ENCODE measurements at places on chromosomes 4 and X. TPM values are rescaled to one million over a fixed set of nuclear protein-coding genes. Genes with fewer than 3 reads are reported as not detected.

DNA sequence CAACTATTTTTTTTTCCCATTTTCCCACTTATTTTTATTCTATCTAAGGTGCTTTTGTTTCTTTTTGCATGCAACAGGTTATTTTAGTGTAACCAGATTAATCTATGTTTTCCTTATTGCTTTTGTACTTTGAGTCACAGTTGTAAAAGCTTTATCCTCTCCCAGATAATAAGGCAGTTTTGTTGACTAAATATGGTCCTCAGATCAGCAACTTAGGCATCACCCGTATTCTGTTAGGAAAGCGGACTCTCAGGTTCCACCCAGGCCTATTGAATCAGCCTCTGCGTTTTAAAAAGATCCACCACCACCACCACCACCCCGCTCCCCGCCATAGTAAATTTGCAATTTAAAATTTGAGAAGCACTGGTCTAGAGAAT lies 58.6 kb upstream of the USP9X start:
- H3K36me3 ChIP-seq = no peaks in the 10 kb centered on the region
- H3K4me3 ChIP-seq = no peak overlapping the region
- H3K4me1 ChIP-seq = no peaks in the 10 kb centered on the region

DNA sequence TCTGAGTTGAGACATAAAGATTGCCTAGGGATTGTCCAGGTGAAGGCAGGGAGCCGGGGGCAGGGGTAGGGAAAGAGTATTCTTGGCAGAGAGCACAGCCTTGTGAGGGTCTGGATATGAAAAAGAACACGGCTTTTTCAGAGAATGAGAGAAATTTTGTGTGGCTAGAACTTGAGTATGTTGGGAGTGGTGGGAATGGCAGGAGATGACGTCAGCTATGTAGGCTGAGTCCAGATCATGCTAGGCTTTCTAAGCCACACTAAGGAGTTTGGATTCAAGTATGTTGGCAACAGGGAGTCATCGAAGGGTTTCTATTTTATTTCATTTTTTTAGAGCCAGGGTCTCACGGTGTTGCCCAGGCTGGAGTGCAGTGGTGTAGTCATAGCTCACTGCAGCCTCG lies 40.0 kb downstream of the SH2D1A start:
- peaks cover 6% of the 10 kb centered on the region for H3K4me1 ChIP-seq
- no peak overlapping the region for H3K4me3 ChIP-seq

Gene SPANXN3
- not detected for total RNA-seq

GRCh38 chrX:149060921-149061320 lies 444.2 kb downstream of the IDS start:
- DNase-seq = no peak
- no peak overlapping the region for H3K4me3 ChIP-seq
- H3K4me1 ChIP-seq = no peaks in the 10 kb centered on the region

GRCh38 chrX:47068214-47068613 lies 10.0 kb upstream of the RGN start:
- DNase-seq = no peak
- H3K4me3 ChIP-seq = no peak overlapping the region
- no peak overlapping the region for H3K27ac ChIP-seq

Gene MAP7D2
- total RNA-seq = 0.17 TPM

Gene PHOX2B
- total RNA-seq = not detected

DNA sequence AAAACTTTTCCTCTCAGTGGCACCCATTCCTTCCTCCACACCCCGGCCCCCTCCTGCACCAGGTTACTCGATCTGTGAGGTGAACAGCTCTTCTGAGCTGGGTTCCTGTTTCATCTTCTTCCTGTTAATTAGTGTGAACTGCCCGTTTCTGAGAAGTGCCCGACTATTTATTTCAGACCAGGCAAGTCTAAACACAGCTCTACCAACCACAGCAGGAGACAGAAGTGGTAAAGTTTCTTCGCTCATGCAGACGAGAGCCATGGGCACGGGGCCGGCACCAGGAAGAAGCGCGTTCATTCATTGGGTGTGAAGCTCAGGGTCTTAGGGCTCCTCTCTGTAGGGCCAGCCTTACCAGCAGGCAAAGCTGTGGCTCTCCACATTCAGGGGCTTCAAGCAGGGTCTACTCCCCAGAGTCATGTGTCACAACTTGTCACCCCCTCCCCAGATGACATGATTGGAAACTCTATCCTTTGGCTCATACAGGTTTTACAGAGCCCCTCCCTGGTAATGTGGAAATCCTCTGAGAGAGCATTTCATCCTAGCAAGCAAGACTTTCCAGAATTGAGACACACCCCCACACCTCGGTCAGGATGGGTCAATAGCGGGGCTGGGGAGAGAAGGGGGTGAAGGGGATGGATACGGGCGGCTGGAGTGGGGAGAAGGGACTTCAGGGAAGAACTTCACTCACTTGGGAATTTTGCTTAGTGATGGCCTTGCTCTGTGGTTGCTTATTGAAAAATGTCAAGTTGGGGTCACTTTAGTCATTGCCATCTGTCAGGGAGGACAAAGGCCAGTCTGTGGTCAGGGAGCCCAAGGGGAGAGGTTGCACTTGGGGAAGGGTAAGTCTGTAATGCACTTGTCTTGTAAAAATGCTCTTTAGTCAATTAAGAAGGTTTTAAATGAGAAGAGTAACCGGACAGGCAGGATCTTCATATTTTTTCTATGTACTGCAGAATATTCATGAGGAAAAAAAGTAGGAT lies 121.6 kb upstream of the TRIM2 start:
- no peak for DNase-seq
- H3K4me3 ChIP-seq = peak overlapping the region; percentile 66
- no peaks in the 10 kb centered on the region for H3K36me3 ChIP-seq

DNA sequence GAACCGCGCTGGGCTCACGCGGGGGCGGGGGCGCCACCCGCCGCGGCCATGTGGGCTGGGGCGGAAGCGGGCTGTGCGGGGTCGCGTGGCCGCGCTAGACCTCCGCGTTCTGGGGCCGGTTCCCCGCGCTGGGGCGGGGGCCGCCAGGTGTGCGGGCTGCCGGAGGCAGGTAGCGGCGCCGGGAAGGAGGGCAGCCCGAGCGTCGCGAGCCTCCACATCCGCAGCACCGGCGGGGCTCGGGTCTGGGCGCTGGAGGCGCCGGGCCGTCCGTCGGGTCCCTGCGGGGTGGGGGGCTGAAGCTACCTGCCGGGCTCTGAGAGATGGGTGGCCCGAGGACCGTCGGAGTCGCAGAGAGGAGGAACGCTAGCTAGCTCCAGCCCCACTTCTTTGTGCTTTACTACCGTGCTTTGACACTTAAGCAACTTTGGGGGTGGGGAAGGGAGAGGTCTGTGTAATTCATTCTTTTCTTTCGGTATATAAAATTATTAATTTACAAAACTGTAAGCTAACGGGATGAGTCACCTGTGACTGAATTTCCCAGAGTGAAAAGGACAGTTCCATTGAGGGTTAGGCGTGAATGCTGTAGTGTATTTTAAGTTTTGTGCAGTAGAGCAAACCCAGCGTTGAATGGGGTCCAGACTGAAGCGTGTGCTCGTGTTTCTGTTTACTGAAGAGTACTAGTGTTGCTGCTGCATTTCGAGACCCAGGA lies 689 bp downstream of the METAP1 start:
- H3K36me3 ChIP-seq = peaks cover 16% of the 10 kb centered on the region
- peaks cover 20% of the 10 kb centered on the region for H3K4me1 ChIP-seq

GRCh38 chrX:45888518-45888917 lies 656.7 kb downstream of the ZNF674 start:
- no peaks in the 10 kb centered on the region for H3K4me1 ChIP-seq
- no peak for DNase-seq
- no peaks in the 10 kb centered on the region for H3K36me3 ChIP-seq
- H3K27me3 ChIP-seq = no peaks in the 10 kb centered on the region
- H3K27ac ChIP-seq = no peak overlapping the region

DNA sequence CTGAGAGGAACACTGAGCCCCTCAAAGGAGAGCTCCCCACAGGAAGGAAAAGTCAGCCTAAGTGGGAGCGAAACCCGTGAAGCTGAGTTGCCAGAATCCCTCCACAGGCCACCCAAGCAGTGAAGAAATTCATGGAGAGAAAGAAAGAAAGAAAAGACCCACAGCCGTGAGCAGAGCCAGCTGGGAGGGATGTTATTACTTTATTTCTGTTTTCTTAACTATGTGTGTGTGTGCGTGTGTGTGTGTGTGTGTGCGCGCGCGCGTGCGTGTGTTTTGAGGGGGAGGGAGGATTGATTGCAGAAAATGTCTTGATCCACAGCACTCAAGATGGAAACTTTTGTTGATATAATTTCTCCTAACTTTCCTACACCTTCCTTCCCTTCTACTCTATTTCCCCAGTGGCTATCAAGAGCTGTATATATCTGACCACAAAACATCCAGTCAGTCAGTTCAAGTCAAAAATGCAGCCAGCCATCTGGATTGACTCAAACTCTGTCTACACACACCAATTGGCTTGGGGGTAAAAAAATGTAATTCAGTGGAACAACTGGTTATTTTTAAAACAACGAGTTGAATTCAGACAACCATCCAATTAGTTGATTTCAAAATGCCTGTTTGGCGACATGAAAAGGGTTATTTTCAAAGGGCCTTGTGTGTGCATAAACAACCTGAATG lies 13.8 kb upstream of the GPC3 start:
- peaks cover 3% of the 10 kb centered on the region for H3K27me3 ChIP-seq
- H3K4me3 ChIP-seq = no peak overlapping the region
- no peak overlapping the region for H3K27ac ChIP-seq
- H3K4me1 ChIP-seq = no peaks in the 10 kb centered on the region
- no peak for DNase-seq
- no peaks in the 10 kb centered on the region for H3K36me3 ChIP-seq

- H3K27me3 ChIP-seq = no peaks in the 10 kb centered on the region
- DNase-seq = no peak
- H3K27ac ChIP-seq = no peak overlapping the region
- H3K4me1 ChIP-seq = no peaks in the 10 kb centered on the region
These were observed 895.1 kb downstream of the PCDH18 start for GRCh38 chr4:136637071-136637777.

Gene TMEM144
- 0.54 TPM for total RNA-seq

Gene OTC
- total RNA-seq = not detected

Gene RBPJ
- total RNA-seq = 60.7 TPM

DNA sequence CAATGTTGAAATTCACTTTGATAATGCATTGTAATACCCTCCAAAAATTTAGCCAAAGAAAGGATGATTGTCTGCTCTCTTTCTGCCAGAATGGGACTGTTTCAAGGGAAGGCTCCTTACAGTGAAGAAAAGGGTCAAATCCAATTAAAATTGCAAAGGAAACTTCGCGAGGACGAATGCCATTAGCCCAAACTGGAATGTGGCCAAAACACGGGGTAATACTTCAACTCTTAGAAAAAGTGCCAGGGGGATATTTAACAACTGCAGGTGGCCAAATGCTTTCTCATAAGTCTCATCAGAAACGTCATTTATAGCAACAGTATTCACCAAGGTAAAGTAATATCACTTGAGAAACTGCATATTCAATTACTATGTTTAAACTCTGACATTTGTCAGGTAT lies 29.0 kb downstream of the NKX3-2 start:
- no peak for DNase-seq
- H3K36me3 ChIP-seq = peaks cover 2% of the 10 kb centered on the region
- no peak overlapping the region for H3K27ac ChIP-seq
- no peak overlapping the region for H3K4me3 ChIP-seq
- H3K4me1 ChIP-seq = no peaks in the 10 kb centered on the region
- peaks cover 53% of the 10 kb centered on the region for H3K27me3 ChIP-seq

Gene CYLC1
- total RNA-seq = not detected

Gene PPARGC1A
- not detected for total RNA-seq

Gene DCAF4L1
- total RNA-seq = 0.23 TPM

DNA sequence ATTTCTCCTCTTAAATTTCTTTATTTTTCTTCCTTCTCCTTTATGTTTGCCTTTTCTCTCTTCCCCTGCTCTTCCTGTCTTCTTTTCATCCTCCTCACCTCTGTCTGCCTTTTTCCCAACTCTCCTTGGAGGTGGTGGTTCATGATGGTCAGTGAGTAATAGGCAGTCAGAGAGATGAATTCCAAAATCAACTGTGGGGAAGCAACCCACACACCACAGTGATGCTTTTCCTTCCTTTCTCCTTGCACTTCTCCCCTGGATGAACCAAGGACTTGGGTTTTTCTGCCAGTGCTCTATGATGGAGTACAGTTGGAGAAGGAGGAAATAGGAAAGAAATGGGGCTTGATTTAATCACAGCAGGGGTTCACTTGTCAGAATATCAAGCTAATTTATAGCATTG lies 153.8 kb downstream of the DCK start:
- H3K4me3 ChIP-seq = no peak overlapping the region
- no peak overlapping the region for H3K27ac ChIP-seq
- DNase-seq = no peak
- H3K36me3 ChIP-seq = no peaks in the 10 kb centered on the region
- H3K4me1 ChIP-seq = no peaks in the 10 kb centered on the region

DNA sequence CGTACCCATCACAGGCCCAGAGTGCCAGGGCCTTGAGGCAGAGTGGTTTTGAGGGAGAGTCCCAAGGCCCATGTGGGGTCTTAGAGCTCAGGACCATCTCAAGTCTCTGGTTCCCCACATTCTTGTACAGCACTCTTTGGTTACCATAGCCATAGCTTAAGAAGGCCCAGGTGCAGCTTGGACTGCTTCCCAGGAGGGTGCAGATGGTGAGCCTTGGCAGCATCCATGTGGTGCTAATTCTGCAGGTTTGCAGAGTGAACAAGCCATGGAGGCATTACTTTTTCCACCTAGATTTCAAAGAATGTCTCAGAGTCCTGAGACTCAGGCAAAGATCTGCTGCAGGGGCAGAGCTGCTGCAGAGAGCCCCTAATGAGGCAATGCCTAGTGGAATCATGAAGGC lies 171.7 kb downstream of the STK32B start:
- no peak for DNase-seq
- H3K27me3 ChIP-seq = no peaks in the 10 kb centered on the region
- H3K4me1 ChIP-seq = no peaks in the 10 kb centered on the region
- H3K27ac ChIP-seq = no peak overlapping the region

GRCh38 chrX:35696760-35697234 lies 101.3 kb upstream of the MAGEB16 start:
- no peak overlapping the region for H3K4me3 ChIP-seq
- H3K36me3 ChIP-seq = no peaks in the 10 kb centered on the region
- H3K27me3 ChIP-seq = no peaks in the 10 kb centered on the region
- H3K4me1 ChIP-seq = no peaks in the 10 kb centered on the region

Gene GALNTL6
- not detected for total RNA-seq

DNA sequence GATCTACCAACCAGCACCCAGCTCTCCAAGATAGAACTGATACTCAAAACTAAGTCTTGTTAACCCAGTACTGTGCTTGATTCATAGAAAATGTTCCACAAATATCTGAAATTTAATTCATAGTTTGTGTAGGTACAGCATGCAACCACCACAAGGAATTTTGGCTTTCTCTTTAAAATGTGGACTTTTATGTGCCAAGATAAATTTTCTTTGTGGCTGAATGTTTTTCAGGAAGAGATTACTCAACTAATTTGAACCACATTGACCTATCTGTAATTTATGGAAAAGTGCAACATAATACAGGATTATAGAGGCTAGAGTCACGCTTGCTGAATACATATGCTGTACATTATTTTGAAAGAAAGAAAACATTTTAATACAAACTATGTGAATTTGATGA lies 730.8 kb downstream of the IL1RAPL1 start:
- no peak overlapping the region for H3K27ac ChIP-seq
- DNase-seq = no peak
- H3K4me1 ChIP-seq = no peaks in the 10 kb centered on the region
- H3K36me3 ChIP-seq = no peaks in the 10 kb centered on the region

GRCh38 chrX:145563159-145563558 lies 254.5 kb upstream of the SLITRK2 start:
- no peaks in the 10 kb centered on the region for H3K4me1 ChIP-seq
- H3K4me3 ChIP-seq = no peak overlapping the region
- no peaks in the 10 kb centered on the region for H3K27me3 ChIP-seq
- DNase-seq = no peak
- no peak overlapping the region for H3K27ac ChIP-seq

Gene DAPP1
- 22.8 TPM for total RNA-seq

Gene CLGN
- not detected for total RNA-seq

GRCh38 chr4:156538651-156539257 lies 432.8 kb downstream of the PDGFC start:
- H3K4me3 ChIP-seq = no peak overlapping the region
- DNase-seq = no peak

Gene APBB2
- total RNA-seq = 0.96 TPM

Gene DDX53
- not detected for total RNA-seq

Data from activated naive CD8-positive, alpha-beta T cell treated with anti-CD3 and anti-CD28 coated beads, Interleukin-2, amount 10 ng/mL, durations not matched to agents 7 days and 5 days (primary cell).